PC-9 (cell line): ENCODE measurements at places on chromosomes 11 and 22. TPM values are rescaled to one million over a fixed set of nuclear protein-coding genes. Genes with fewer than 3 reads are reported as not detected.

DNA sequence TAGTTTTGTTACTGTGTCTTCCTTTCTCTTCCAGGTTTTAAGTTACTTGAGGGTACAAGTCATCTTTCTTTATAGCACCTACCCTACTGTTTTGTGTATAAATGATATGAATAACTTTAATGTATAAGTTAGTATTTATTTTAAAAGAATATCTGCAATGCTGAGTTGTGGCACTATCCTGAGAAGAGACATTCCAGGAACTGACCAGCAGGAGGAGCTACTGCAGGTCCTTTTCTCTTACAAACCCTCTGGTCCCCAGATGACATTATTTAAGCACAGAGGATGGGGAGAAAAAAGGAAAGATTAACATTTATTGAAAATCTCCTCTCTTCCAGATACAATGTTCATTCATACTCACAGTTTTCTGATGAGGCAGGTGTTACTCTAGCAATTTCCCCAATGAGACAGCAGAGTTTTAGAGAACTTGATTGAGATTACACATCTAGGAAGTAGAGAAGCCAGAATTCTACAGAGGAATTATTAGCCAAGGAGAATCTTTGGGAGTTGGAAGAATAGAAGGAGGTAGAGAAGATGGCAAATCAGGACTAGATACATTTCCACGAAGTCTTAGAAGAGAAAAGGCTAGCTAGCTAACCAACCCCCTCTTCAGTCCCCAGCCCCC lies 541.2 kb upstream of the API5 start:
- H3K27me3 ChIP-seq, result no peaks in the 10 kb centered on the region
- no peaks in the 10 kb centered on the region for H3K4me1 ChIP-seq
- DNase-seq, result no peak
- H3K27ac ChIP-seq, result no peak overlapping the region

- H3K36me3 ChIP-seq, result no peaks in the 10 kb centered on the region
- H3K4me3 ChIP-seq, result no peak overlapping the region
- no peaks in the 10 kb centered on the region for H3K27me3 ChIP-seq
- H3K27ac ChIP-seq, result no peak overlapping the region
- DNase-seq, result no peak
Measured at GRCh38 chr11:60165951-60166350, 16.9 kb downstream of the MS4A6A start.

GRCh38 chr22:37057796-37058510 lies 6.4 kb downstream of the KCTD17 start:
- H3K27me3 ChIP-seq, result no peaks in the 10 kb centered on the region
- no peaks in the 10 kb centered on the region for H3K36me3 ChIP-seq
- no peak overlapping the region for H3K4me3 ChIP-seq
- peaks cover 8% of the 10 kb centered on the region for H3K4me1 ChIP-seq

DNA sequence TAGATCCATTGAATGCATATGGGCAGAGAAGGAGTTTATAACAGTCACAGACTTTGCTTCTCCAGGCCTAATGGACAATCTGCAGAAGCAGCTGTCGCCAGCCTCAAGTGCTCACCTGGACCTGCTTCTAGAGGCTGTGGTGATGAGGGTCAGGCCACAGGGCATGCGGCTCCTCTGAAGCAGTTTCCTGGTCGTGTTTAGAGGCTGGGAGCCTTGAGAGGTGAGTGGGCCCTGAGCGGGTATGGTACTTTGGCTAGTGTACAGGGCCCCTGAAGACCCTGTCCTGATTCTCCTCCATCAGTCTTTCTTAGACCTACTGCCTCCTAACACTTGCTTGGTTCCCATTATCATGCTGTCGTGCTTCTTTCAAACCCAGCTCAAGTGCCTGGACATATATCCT lies 41.2 kb downstream of the NXPE2 start:
- H3K4me1 ChIP-seq, result no peaks in the 10 kb centered on the region
- H3K36me3 ChIP-seq, result no peaks in the 10 kb centered on the region
- H3K4me3 ChIP-seq, result no peak overlapping the region
- H3K27me3 ChIP-seq, result no peaks in the 10 kb centered on the region

- H3K27me3 ChIP-seq, result peaks cover 69% of the 10 kb centered on the region
- H3K36me3 ChIP-seq, result no peaks in the 10 kb centered on the region
- H3K4me1 ChIP-seq, result no peaks in the 10 kb centered on the region
- no peak overlapping the region for H3K27ac ChIP-seq
- DNase-seq, result no peak
Measured at GRCh38 chr11:133318221-133318620, 214.1 kb downstream of the OPCML start.

DNA sequence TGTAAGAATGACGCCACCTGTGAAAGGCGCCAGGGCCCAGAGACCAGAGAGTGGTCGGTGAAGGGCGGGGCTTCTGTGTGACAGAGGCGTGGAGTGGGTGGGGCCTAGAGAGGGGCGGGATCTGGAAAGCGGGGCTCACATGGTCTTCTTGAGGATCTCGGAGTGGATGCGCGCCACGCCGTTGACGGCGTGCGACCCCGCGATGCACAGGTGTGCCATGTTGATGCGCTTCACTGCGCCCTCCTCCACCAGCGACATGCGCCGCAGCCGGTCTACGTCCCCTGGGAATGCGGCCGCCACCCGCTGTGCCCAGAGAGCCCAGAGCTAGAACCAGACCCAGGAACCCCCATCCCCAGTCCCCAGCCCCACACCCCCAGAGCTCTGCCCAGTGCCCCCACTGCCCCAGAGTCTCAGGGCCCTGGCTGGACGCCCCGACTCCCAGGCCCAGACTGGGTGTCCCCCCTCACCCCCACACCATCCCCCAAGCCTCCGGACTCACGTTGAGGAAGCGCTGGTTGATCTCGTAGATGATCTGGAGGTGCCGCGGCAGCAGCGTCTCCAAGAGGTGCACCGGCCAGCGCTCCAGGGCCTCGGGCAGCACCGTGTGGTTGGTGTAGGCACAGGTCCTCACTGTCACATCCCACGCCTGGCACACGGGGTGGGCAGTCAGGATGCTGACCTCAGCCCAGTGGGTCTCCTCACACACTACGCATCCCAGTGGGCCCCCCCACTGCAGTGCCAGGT lies 6.2 kb downstream of the PYGM start:
- no peak overlapping the region for H3K27ac ChIP-seq
- no peaks in the 10 kb centered on the region for H3K4me1 ChIP-seq
- no peaks in the 10 kb centered on the region for H3K36me3 ChIP-seq
- no peak for DNase-seq
- H3K4me3 ChIP-seq, result no peak overlapping the region

- peaks cover 53% of the 10 kb centered on the region for H3K27me3 ChIP-seq
- no peaks in the 10 kb centered on the region for H3K4me1 ChIP-seq
- H3K36me3 ChIP-seq, result no peaks in the 10 kb centered on the region
- no peak for DNase-seq
Measured at GRCh38 chr11:113557926-113558325, 82.7 kb upstream of the DRD2 start.

GRCh38 chr11:47923667-47924066 lies 56.7 kb upstream of the PTPRJ start:
- no peaks in the 10 kb centered on the region for H3K27me3 ChIP-seq
- H3K27ac ChIP-seq, result peak overlapping the region; percentile 74
- H3K4me1 ChIP-seq, result peaks cover 34% of the 10 kb centered on the region
- DNase-seq, result no peak
- H3K36me3 ChIP-seq, result no peaks in the 10 kb centered on the region

- H3K36me3 ChIP-seq, result no peaks in the 10 kb centered on the region
- peak within 1 kb of the TSS; percentile 57 for H3K4me3 ChIP-seq
- H3K27me3 ChIP-seq, result no peaks in the 10 kb centered on the region
- peaks cover 9% of the 10 kb centered on the region; the same call in 1 of the 2 replicates for H3K4me1 ChIP-seq
- no peak within 1 kb of the TSS for H3K27ac ChIP-seq
- DNase-seq, result peak; percentile 92
Measured at GRCh38 chr22:21735200-21736083, at the start of gene YPEL1. Gene YPEL1 (minus strand): TSS chr22:21735794. CDS start chr22:21710744, 25,050 bp downstream.

The ANO5 gene
- total RNA-seq, result not detected in 2 replicates

The APOA4 gene
- not detected in 2 replicates for total RNA-seq

The ZP1 gene
- not detected in 2 replicates for total RNA-seq

The OR8A1 gene
- not detected in 2 replicates for total RNA-seq

The MUC2 gene
- 0.03 and 0.04 TPM in 2 replicates for total RNA-seq

The PIK3C2A gene
- 53.8 and 70.7 TPM in 2 replicates for total RNA-seq

The ARHGAP42 gene
- total RNA-seq, result 12.8 and 16.1 TPM in 2 replicates

The CABP4 gene
- total RNA-seq, result 2.0 and 2.5 TPM in 2 replicates

The GAS2 gene
- total RNA-seq, result 2.8 and 3.2 TPM in 2 replicates

The OR5AR1 gene
- total RNA-seq, result not detected in 2 replicates

The RIMBP3C gene
- total RNA-seq, result 0.13 and 0.15 TPM in 2 replicates

The TMEM86A gene
- total RNA-seq, result 1.4 and 2.1 TPM in 2 replicates

The KRTAP5-8 gene
- total RNA-seq, result not detected in 2 replicates
